ENCODE measurements at places on chromosomes 5 and 9.

DNA sequence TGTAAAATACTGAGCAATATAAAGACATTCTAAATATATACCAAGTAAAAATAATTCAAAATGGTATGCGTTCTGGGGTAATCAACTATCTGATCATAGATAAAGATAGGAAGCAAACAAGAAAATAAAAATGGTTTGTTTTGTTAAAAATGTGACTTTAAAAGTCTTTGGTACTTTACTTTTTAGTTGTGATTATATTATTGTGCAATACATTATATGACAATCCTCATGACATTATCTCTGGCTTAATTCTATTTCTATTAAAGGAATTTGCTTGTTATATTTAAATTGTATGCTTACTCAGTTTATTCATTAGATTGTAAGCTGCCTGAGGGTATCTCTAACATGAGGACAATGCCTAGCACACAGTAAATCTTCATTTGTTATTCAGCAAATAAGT is 477.9 kb downstream of the TMEM38B start:
- no peak for DNase-seq

DNA sequence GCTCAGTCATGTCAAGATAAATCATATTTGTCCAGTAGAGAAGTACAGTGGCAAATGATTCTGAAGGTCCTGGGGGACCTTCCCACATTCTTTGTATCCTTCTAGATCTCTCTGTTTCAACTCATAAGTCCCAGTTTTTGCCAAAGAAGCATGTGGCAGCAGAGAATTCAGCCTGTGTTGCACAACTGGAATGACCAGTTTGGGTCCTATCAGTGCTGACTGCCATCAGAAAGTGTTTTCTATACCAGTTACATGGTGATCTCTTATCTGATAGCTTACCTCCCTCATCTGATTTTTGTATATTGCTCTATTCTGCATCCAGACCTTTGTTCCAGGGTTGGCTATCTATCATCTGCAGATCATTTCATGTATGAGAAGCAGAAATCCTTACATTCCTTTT is 21.7 kb downstream of the GM2A start:
- DNase-seq: no peak

GRCh38 chr5:97909541-97909940 is 726.5 kb upstream of the RIOK2 start:
- no peak for DNase-seq

- peak; percentile 67 for DNase-seq
These were observed at the start of gene RETREG1 for GRCh38 chr5:16616536-16617273. Gene RETREG1, minus strand, starts transcription at chr5:16616997. Its CDS starts 26 bp downstream, at chr5:16616971.

DNA sequence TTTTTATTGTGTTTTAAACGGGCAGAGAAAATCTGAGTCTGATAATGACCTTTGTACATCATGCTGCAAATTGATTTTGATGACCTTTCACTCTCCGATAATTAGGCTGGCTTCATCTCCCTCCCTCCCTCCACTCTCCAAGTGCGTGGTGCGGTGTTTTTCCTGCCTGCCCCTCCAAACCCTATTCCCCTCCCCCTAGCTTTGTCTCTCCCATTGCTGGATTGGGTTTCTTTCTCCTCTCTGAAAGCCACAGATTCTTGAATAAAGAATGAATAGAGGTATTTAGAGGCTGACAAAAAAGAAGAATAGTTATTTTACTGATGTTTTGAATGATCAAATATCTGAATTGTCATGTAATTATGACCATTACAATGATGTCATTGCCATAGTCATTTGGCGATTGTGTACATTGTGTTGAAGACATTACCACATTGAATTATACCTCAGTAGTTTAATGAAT is 571.1 kb upstream of the ZNF608 start:
- no peak for DNase-seq

- no peak for DNase-seq
These were observed 4.0 kb upstream of the TEX48 start for GRCh38 chr9:114685951-114686350.

GRCh38 chr9:105511446-105511845 is 46.5 kb upstream of the FKTN start:
- DNase-seq: no peak

GRCh38 chr5:89458332-89458656 is 575.3 kb upstream of the MEF2C start:
- DNase-seq: no peak

DNA sequence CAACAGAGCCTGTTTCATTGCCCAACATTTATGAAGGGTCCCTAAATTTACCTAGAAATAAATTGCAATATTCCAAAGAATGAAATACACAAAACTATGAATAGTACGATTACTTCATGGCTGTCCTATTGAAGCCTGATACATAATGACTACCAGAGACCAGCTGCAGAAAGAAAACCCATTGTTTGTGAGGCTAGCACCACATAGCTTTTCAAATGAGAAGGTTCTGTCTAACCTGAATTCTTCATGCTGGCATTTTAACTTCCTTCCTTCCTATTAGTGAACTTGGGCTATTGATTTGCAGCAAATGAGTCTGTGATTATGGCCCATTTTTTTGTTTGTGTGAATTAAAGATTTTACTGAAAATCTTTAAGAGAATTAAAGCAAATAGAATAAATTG is 47.3 kb downstream of the MEGF10 start:
- DNase-seq: no peak

DNA sequence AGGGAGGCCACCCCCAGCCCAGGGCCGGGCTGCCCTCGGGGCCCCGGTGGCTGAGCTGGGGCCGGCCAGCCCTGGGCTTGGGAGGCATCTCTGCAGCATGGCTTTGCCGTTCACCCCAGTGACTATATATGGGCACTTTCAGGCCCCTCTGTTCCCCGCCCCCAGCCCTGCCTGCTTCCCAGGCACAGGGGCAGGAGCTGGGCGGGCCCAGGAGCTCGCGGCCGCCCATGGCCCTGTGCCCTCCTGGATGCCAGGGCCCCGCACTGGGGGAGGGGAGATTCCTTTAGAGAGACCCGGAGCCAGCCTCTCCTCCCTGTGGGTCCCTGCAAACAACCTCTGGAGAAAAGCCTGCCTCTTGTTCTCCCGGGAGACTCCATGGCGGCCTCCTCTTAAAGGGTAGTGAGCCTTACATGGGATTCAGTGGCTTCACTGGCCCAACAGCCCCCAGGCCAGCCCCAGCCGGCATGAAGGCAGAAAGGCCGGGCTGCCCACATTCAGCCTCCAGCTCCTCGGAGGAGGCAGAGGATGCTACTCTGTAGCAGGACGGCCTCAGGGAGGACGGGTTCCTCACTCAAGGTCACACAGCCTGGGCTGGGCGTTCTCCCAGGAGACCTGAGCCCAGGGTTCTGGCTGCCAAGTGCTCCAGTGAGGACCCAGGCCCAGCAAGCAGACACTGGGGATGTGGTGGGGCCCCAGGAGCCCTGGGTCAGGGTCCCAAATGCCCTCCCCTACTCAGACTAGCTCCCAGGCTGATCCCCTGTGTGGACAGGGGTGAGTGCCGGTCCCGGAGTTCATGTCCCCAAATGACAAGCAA is 4.1 kb downstream of the NACC2 start:
- no peak for DNase-seq

DNA sequence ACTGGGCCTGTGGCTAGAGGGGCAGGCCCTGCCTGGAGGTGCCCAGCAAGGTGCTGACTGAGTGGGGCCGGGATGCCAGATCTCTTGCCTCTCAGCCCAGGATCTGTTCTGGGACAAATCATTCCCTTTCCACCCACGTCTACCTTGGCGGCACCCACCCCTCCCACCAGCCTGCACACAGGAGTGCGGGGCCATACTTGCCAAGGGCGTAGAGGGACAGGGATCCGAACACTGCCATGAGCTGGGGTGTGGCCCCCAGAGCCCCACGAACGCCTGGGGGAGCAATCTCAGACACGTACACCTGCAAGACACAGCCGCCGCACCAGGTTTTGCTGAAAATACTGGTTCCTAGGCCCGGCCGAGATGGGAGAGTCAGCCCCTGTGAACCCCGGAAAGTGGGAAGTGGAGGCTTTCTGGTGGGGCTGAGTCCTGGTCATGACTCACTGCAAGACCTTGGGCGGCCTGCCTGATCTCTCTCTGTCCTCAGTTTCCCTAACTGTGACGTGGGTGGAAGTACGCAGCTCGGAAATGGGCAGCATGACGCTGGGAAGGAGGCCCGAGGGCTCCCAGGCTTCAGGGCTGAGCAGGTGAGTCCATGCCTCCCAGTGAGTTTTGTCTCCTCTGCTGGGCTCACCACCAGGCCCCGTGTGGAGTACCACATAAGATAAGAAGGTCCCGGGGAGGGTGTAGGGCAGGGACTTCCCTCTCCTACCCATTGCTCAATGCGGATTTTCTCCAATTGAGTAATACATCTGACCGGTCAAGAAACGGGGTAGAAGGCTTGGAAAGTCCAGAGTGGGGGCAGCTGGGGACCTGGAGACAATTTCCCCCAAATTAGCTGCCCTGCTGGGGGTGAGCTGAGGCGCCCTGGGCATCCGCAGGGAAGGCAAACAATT is 2.6 kb downstream of the SLC2A6 start:
- no peak for DNase-seq

GRCh38 chr9:110143485-110143884 is 64.5 kb downstream of the C9orf152 start:
- DNase-seq: no peak

GRCh38 chr9:104091708-104092107 is 2.4 kb upstream of the SMC2 start:
- no peak for DNase-seq

DNA sequence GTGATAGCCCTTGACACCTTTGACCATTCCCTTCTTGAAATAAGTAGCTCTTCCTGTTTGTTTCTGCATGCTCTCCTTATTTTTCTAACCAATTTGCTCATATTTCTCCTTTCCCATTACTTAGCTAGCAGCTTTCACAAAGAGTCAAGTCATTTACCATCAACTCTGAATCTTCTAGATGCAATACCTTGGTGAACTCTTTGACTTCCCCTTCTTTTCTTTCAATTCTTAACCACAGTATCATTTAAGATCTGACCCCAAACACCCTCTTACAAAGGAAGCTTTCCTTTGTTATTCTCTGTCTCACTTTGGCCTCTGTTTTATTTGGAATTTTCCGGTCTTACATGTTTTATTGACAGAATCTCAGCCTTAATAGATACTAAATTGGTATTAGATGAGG is 14.0 kb downstream of the NFX1 start:
- no peak for DNase-seq

- no peak for DNase-seq
These were observed 64.0 kb downstream of the CRB2 start for GRCh38 chr9:123419721-123420591.

- DNase-seq: no peak
These were observed 117.6 kb downstream of the EFNA5 start for GRCh38 chr5:107553117-107553555.

DNA sequence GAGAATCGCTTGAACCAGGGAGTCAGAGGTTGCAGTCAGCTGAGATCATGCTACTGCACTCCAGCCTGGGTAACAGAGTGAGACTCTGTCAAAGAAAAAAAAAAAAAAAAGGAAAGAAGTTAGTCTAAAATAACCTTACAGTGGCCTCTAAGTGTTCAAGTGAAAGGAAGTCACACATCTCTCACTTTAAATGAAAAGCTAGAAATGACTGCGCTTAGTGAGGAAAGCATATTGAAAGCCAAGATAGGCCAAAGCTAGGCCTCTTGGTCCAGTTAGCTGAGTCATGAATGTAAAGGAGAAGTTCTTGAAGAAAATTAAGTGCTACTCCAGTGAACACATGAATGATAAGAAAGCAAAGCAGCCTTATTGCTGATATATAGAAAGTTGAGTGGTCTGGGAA is 38.1 kb downstream of the ITGA1 start:
- DNase-seq: no peak

GRCh38 chr9:111020594-111020993 is 17.7 kb downstream of the LPAR1 start:
- DNase-seq: no peak

DNA sequence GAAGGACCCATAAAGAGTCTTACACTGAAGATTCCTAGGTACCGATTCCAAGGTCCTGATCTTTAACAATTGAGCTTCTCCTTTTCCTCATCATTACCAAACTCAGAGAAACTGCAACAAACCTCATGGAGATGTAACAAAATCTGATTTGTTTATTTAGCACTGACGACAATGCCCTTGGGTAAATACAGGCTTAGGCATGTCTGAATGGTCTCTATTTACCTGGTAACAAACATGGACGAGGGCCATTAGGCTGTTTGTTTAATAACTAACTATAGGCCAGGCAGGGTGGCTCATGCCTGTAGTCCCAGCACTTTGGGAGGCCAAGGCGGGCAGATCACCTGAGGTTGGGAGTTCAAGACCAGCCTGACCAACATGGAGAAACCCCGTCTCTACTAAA is 333.3 kb downstream of the AGTPBP1 start:
- DNase-seq: no peak

GRCh38 chr5:122722341-122722740 is 52.5 kb upstream of the SNX2 start:
- no peak for DNase-seq

DNA sequence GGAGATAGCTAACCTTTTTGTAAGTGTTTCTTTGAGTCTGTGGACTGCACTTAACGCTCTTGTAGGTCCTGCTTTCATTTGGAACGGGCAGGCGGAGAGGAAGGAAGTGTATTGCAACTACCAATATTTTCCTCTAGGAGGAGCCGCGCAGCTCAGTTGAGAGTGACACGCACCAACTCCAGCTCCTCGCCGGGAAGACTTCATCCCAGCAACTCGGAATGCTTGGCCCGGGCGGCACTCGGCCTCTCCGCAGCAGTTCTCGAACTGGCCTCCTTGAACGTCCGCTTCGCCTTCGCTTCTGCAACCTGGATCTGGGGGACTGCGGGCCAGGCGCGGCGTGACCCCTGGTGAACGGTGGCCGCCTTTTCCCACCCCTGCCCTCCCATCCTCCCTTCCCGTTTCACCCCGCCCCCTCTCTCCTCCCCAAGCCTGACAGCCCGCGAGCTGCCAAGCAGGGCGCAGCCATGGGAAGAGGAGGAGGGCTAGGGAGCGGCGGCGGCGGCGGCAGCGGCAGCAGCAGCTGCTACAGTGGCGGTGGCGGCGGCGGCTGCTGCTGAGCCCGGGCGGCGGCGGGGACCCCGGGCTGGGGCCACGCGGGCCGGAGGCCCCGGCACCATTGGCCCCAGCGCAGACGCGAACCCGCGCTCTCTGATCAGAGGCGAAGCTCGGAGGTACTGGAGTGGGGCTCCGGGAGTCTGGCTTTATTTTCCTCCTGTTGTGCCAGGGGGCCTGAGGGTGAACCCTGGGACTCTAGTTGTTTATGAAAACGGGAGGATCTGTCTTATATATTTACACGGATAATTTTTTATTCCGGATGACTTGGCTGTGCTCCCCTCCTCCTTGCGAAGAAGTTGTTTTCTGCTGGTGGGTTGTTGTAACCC is at the start of gene GHR:
GHR (plus strand) TSS at position 155 of the 881 bp plus-strand sequence. CDS start 142,436 bp downstream, outside the sequence.
- no peak for DNase-seq

DNA sequence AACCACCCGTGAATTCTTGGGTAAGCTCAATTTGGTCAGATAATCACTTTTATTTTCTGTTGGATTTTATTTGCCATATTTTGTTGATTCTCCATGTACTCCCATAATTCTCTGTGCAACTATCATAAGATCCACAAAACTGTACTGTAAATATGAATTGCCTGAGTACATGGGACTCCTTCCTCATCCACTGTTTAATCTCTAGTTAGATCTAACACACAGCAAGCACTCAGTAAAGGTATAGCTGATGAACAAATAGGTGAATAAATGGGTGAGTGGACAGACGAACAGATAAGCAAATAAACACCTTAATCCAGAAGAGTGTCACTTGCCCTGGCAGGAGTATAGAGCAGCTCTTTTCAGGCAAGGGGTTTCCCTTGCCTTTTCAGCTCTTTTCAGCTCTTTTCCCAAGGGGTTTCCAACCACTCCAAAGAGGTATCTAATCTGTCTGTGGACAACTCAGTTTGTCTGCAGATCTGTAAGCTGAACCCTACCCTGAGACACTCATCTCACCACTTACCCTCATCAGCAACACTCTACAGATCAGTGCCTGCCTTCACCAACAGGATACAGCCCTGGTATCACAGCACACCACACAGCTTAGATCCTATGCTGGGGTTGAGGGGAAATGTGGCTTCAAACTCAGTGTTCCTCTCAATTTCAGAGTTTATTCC is 51.2 kb downstream of the SIL1 start:
- DNase-seq: no peak
